ENCODE measurements at places on chromosomes 13 and 19.

DNA sequence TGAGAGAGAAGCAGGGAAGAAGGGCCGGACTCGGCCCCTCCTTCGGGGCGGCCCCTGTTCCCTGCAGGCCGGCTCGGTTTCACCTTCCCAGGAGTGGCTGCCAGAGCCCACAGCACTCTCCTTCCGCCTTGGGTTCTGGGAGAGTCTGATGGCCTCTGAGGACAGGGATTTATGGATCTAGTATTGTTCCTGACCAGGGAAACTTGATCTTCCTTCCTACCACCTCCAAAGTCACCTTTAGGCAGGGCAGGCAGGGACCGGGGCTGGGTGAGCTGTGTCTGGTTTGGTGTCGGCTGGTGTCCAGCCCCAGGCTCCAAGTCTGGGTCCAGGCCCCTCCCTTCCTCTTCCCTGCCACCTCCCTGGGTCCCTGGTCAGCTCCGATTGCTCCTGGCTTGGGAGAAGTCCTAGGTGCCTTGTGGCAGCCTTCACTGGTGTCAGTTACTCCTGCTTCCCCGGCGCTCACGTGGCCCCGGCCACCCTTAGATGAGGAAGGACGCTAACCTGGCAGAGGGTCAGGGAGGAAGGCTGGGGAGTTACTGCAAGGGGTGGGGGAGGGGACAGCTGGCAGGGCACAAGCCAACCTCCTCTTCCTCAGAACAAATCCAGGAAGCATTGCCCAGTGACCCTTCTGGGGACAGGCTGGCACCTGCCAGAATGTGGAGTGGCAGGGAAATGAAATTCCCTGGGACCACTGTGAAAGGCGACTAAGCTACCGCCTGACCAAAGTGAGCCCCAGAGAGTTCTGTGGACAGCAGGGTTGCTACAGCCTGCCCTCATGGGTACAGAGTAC is 18.8 kb downstream of the RFX1 start:
- peaks cover 13% of the 10 kb centered on the region for H3K36me3 ChIP-seq
- no peaks in the 10 kb centered on the region for H3K27me3 ChIP-seq
- peak overlapping the region; percentile 74 for H3K27ac ChIP-seq
- H3K4me3 ChIP-seq, result no peak overlapping the region
- peaks cover 8% of the 10 kb centered on the region for H3K4me1 ChIP-seq

DNA sequence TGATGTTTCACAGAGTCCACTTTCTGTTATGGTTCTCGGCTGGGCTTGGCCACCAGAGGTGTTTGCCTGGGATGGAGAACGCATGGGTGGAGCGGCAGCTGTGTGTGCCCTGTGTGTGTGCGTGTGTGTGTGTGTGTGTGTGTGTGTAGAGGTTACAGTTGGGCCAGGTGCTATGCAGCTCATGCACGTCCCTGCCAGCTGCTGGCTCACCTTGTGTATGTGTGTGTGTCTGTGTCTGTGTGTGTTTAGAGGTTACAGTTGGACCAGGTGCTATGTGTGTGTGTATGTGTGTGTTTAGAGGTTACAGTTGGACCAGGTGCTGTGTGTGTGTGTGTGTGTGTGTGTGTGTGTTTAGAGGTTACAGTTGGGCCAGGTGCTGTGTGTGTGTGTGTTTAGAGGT is 33.0 kb upstream of the PEG3 start:
- no peaks in the 10 kb centered on the region for H3K27me3 ChIP-seq
- H3K27ac ChIP-seq, result no peak overlapping the region
- H3K36me3 ChIP-seq, result no peaks in the 10 kb centered on the region
- H3K4me3 ChIP-seq, result no peak overlapping the region

DNA sequence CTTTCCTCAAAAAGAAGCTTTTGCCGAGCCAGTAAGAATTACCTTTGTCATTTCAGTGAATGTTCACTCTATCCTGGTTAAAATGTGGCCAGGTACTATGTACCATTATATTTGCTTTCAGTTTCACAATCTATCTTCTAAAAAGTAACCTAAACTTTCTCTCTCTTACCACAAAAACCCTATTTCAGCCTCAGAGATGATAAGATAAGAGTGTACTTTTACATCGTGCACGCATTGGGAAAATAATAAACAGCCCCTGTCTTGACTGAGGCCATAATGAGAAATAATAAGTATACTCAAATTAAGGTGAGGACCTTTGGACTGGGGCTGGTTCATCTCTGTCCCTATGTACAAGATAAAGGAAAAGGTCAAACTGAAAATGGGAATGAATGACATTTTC is 77.7 kb downstream of the ZNF726 start:
- no peak overlapping the region for H3K27ac ChIP-seq
- DNase-seq, result no peak
- H3K4me1 ChIP-seq, result no peaks in the 10 kb centered on the region

GRCh38 chr19:47002106-47002766 is 17.4 kb upstream of the NPAS1 start:
- peaks cover 44% of the 10 kb centered on the region for H3K36me3 ChIP-seq
- no peak overlapping the region for H3K27ac ChIP-seq
- peaks cover 3% of the 10 kb centered on the region for H3K4me1 ChIP-seq
- no peaks in the 10 kb centered on the region for H3K27me3 ChIP-seq
- H3K4me3 ChIP-seq, result no peak overlapping the region
- DNase-seq, result no peak

DNA sequence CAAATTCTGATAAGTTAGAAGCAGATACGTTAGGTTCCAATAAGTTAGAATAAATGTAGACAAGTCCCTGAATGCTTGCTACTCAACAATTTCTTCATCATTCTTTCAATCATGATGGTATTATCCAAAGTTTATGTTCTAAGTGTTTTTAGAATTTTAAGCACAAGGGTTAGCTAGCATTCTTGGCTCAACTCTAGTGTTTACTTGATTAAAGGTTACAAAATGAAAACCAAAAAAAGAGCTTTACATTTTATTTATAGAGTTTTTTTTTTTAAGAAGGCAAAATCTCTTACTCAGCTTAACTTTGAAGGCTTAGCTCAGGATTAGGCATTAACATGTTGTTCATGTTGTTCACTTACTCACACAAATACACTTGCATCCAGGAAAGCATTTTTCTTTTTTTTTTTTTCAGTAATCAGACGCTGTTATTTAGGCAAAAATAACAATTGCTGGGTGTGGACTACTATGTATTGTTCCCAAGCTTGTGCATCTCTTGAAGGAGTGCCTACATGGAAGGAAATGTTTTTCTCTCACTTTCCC is 420.6 kb downstream of the DCT start:
- no peaks in the 10 kb centered on the region for H3K27me3 ChIP-seq
- no peak overlapping the region for H3K4me3 ChIP-seq
- H3K4me1 ChIP-seq, result no peaks in the 10 kb centered on the region
- no peak overlapping the region for H3K27ac ChIP-seq

- no peak overlapping the region for H3K27ac ChIP-seq
- no peak for DNase-seq
- H3K36me3 ChIP-seq, result no peaks in the 10 kb centered on the region
- no peaks in the 10 kb centered on the region for H3K4me1 ChIP-seq
These were observed 39.9 kb downstream of the ZNF146 start for GRCh38 chr19:36254848-36255247.

DNA sequence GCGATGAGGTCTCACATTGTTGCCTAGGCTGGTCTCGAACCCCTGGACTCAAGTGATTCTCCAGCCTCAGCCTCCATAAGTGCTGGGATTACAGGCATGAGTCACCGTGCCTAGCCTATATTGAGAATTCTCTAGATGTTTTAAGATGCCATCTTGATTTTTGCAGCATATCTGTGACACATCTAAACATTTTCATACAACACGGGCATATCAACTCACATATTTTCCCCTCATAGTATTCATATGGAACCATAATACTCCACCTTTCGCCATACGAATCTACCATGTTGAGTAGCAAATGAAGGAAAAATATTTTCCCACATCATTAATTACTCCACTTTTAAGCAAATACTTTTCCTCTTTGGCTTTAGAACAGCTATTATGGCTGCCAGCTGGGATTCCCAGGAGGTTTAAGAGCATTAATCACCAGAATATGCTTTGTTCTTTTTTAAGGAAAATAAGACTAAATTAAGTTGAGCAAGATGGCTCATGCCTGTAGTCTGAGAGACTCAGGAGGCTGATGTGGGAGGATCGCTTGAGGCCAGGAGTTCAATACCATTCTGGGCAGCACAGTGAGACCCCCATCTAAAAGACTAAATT is 56.9 kb upstream of the GTF2F2 start:
- no peak for DNase-seq
- H3K4me3 ChIP-seq, result no peak overlapping the region
- H3K4me1 ChIP-seq, result no peaks in the 10 kb centered on the region
- no peaks in the 10 kb centered on the region for H3K27me3 ChIP-seq
- H3K36me3 ChIP-seq, result no peaks in the 10 kb centered on the region

DNA sequence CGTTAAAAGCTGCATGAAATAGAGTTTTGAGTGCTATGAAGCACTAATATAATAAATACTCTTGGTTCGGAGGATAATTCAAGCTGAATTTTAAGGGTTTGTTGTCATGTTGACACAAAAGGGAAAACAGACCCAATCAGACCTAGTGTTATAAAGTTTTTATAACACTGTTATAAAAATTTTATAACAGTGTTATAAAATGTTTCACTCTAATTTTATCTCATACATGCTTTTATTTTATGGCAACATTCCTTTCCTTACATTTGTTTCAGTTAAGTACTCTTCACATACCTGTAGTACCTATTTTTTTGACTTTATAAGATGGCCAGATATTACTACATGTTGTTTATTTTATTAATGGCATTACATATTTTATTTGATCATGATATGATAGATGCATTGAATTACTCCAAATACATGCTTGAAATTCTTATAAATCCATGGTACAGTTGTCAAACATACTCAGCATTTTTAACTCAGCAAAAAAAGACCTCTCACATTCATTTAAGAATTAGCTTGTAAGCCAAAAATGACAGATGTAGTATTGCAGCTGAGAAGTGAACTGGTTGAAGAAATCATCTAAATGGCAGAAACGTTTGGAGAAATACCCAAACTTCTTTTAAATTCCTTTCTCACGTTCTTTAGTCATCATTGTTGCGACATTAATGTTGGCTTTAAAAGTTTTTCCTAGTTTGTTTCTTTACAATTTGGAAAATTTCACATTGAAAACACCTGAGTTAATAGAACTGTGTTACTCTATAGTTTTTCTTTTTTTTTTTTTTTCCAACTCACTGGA is 104.5 kb downstream of the PIBF1 start:
- no peaks in the 10 kb centered on the region for H3K4me1 ChIP-seq
- H3K27me3 ChIP-seq, result no peaks in the 10 kb centered on the region
- no peak for DNase-seq

GRCh38 chr19:3184847-3185460 is 776 bp upstream of the NCLN start:
- no peak overlapping the region for H3K27ac ChIP-seq
- H3K27me3 ChIP-seq, result no peaks in the 10 kb centered on the region
- peak overlapping the region; percentile 98 for H3K4me3 ChIP-seq
- DNase-seq, result peak; percentile 36
- H3K36me3 ChIP-seq, result no peaks in the 10 kb centered on the region
- H3K4me1 ChIP-seq, result peaks cover 13% of the 10 kb centered on the region

DNA sequence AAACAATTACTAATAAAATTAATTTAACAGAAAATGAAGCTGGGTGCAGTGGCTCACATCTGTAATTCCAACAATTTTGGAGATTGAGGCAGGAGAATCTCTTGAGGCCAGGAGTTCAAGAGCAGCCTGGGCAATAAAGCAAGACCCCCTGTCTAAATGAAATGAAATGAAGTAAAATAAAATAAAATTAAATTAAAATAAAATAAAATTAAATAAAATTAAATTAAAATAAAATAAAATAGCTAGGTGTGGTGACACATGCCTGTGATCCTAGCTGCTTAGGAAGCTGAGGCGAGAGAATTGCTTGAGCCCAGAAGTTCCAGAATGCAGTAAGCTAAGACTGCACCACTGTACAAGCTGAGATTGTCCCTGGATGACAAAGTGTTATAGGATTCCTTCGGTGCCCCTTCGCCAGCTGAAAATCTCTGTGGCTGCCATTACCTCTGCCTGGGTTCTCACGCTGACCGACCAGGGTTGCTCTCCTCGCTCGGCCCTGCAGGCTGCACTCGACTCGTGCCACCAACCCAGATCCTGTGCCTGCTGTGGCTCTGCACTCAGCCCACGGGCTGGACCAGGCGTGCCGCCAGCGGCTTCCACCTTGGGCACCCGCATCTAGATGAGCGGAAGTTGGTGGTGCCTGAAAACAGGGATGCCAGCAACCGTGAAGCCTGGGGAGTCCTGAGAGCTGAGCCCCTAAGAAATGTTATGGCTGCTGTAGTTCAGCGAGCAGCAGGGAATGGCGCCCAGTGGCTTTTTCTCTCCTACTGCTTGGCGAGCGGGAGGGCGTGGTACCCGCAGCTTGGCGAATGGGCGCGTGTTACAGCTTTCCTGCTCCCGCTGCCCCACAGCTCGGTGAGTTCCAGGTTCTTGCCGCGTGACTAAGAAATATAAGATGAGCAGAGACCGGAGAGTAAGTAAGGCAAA is 539.2 kb upstream of the PCDH9 start:
- H3K4me1 ChIP-seq, result no peaks in the 10 kb centered on the region
- H3K27ac ChIP-seq, result no peak overlapping the region
- H3K4me3 ChIP-seq, result no peak overlapping the region
- H3K36me3 ChIP-seq, result no peaks in the 10 kb centered on the region
- no peak for DNase-seq

- no peaks in the 10 kb centered on the region for H3K4me1 ChIP-seq
- peaks cover 76% of the 10 kb centered on the region for H3K36me3 ChIP-seq
These were observed 10.3 kb downstream of the ZNF480 start for GRCh38 chr19:52307275-52307674.

- no peaks in the 10 kb centered on the region for H3K36me3 ChIP-seq
- no peak for DNase-seq
These were observed 27.5 kb downstream of the ZIC5 start for GRCh38 chr13:99944102-99944501.

- H3K27ac ChIP-seq, result no peak overlapping the region
- no peaks in the 10 kb centered on the region for H3K4me1 ChIP-seq
- no peaks in the 10 kb centered on the region for H3K27me3 ChIP-seq
- DNase-seq, result no peak
These were observed 165.6 kb downstream of the DLEU7 start for GRCh38 chr13:50677687-50678463.

DNA sequence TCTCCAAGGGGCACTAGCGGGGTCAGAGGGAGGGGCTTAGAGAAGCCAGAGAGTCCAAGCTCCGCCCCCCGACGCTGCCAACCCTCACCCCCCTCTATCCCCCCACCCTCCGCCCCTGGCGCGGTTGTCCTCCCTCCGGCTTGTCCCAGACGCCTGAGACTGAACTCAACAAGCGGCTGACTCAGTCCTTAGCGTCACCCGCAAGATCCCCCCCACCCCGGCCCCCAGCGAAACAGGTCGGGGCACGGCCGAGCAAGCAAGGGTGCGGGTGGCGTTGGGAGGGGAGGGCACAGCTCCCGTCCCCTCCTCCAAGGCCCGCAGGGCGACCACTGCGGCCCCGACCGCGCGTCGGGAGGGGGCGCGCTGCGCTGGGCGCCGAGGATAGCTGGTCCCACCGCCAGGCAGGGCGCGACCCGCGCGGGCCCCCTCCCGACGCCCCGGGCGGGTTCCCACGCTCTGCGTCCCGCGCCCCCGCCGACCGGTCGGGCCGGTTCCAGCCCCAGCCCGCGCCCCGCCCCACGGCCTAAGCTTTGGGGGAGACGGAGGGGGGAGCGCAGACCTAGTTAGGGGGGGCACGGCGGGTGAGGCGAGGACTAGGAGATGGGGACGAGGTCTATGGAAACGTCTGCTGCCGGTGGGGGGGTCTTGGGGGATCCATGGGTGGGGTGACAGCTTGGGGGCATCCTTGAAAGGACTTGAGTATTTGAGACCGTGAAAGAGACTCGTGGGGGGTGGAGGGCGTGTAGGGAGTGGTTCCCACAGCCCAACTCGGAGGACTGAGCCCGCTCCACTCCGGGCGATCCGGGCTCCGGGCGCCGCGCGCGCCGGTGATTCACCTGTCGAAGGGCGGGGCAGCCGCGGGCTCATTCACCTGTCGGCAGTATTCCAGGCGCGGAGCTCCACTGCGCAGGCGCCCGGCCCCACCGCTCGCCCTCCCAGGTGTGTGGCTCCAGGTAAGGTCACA is 5.1 kb downstream of the NOTCH3 start:
- H3K4me1 ChIP-seq, result peaks cover 35% of the 10 kb centered on the region
- H3K4me3 ChIP-seq, result peak overlapping the region; percentile 69
- H3K36me3 ChIP-seq, result peaks cover 27% of the 10 kb centered on the region
- peak overlapping the region; percentile 96 for H3K27ac ChIP-seq

Data from ascending aorta (tissue), 2 donors.